RWPE2 (cell line): ENCODE measurements at places on chromosomes 12 and 14.

GRCh38 chr14:62130441-62130840 is 368.2 kb downstream of the SNAPC1 start:
- DNase-seq, result no peak

- no peak for DNase-seq
Observed at GRCh38 chr14:90168425-90169105, 87.8 kb upstream of the PSMC1 start.

DNA sequence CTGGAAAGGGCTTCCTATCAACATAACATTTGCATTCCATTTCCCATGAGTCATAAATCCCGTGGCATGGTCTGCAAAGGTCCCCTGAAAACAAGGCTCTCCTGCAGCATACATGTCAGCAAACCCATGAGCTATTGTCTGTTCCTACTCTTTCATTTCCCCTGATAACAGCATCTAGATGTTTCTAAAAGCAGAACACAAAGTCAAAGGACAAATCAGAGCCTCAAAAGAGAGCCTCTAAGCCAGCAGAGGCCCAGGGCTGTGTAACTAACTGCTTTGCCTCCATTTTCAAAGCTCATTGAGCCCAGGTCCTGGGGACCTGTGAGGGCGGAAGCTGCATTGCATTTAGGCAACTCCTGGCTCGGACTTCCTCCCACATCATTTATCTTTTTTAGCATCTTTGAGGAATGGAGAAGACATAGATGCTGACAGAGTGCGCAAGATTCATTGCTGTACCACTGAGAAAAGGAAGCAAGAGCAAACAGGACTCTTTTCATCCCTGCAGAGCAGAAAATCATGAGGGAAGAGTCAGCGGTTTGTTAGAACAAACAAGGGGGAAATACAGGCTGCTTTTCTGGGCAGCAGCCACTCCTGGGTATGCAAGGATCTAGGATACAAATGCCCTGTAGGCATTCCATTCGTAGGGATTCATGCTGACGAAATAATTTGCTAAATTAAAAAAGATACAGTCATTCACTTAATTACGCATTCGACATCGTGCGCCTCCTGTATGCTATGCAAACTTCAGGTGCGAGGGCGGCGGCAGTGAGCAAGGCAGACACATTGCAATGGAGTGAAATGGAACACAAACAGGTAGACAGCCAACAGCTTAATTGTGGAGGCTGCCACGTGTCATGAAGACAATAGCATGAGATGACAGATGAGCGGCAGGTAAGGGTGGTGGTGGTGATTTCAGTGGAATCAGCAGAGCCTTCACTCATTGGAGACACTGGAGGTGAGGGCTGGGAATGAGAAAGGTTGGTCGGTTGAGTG is 131.0 kb downstream of the TMEM132D start:
- DNase-seq, result no peak

GRCh38 chr14:91021991-91022621 is 38.3 kb downstream of the RPS6KA5 start:
- DNase-seq, result no peak

- no peak for DNase-seq
Observed at GRCh38 chr12:116186482-116187150, 90.9 kb downstream of the MED13L start.

GRCh38 chr12:93366422-93366821 is 11.3 kb upstream of the NUDT4 start:
- no peak for DNase-seq

DNA sequence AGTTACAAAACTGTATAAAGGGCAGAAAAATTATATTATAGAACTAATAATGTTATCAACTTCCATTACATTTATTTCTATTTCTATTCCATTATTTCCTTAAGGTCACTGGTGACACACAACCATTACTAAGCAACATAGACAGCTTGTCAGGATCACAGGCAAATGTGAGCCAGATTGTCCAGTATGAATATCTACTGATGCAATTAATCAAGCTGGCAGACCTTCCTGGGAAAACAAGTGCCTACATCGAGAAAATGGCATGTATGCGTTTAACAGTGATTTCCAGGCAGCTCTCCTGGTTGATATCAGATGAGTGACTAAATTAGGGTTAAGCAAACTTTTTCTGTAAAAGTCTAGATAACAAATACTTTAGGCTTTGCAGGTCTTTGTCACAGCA is 36.9 kb upstream of the TSPAN8 start:
- no peak for DNase-seq

DNA sequence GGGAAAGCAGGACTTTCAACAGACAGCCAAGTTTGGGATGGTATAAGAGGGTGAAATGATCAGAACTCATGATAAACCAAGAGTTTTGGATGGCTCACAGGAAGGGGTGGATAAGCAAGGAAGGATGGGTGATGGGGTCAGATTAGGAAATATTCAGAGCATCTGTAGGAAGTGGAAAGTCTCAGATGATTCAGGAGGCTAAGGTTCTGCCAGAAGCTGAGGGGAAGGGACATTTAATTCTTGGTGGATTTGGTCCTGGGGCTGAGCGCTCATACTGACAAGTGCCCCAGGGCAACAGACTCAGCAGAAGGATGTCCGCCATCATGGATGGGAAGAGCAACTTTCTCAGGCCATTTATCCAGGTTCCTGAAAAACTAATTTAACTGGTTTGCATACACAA is 28.4 kb upstream of the BDKRB2 start:
- DNase-seq, result no peak

DNA sequence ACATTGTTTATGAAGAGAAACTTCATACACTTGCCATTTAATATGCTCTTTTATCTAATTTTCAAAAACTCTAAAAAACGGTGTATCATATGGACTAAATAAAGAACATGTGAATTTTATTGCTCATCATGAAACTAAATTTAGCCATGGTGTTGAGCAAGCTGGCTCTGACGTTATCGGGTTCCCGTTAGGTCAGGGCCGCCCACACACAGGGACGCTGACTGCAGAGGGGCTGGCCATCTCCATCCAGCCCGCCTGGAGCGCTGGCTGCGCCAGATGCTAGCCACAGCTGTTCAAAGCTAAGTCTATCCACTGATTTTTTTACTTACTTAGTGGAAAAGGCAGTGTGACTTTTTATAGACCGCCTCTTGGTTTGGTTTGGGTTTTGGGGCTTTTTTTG is 36.5 kb upstream of the DYNC1H1 start:
- DNase-seq, result no peak

DNA sequence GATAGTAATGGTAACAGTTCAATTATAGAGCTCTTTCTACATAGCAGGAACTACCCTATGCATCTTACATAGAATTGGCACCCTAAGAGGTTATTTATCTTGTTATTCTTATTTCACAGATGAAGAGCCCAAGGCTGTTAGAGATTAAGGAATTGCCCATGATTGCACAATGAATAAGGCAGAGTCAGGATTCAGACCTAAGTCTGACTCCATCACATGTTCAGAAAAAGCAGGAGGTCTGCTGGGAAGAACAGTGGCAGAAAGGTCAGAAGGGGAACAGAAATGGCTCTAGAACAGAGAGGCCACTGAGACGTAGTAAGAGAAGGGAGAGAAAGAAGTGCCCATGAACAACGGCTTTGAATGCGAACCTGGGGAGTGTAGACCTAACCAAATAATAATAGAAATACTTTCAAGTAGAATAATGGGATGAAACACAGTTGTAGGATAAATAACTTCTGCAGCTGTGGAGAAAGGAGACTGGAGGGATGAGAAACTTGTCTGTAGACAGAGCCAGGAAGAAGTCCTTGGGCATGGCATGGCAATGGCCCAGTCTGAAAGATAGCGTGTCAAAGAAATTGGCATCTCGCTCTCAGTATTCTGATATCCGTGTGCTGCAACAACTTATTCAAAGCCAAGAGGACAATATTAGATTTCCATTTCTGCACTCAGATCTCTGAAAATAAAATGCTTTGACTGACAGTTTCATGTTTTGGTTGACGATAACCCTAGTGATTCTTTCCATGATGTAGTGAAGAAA is 17.6 kb downstream of the MYBPC1 start:
- DNase-seq, result no peak

- no peak for DNase-seq
Observed at GRCh38 chr12:125164541-125164940, 99.3 kb downstream of the AACS start.

DNA sequence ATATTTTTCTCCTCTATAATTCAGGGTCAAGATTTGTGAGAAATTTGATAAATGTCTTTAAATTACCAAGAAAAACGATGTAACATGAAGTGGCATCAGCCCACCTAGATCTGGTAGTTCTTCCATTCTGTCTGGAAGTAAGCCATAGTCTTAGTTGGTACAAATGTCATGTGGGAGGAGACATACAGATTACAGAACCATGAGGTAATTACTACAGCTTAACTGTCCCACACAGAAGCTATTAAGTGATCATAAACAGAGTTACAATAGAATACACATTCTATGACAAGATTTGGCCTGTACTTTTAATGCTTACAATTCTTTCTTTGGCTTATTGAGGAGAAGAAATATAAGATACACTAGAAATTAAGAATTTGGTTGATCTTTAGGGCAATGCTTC is 13.7 kb upstream of the SIX1 start:
- DNase-seq, result no peak

DNA sequence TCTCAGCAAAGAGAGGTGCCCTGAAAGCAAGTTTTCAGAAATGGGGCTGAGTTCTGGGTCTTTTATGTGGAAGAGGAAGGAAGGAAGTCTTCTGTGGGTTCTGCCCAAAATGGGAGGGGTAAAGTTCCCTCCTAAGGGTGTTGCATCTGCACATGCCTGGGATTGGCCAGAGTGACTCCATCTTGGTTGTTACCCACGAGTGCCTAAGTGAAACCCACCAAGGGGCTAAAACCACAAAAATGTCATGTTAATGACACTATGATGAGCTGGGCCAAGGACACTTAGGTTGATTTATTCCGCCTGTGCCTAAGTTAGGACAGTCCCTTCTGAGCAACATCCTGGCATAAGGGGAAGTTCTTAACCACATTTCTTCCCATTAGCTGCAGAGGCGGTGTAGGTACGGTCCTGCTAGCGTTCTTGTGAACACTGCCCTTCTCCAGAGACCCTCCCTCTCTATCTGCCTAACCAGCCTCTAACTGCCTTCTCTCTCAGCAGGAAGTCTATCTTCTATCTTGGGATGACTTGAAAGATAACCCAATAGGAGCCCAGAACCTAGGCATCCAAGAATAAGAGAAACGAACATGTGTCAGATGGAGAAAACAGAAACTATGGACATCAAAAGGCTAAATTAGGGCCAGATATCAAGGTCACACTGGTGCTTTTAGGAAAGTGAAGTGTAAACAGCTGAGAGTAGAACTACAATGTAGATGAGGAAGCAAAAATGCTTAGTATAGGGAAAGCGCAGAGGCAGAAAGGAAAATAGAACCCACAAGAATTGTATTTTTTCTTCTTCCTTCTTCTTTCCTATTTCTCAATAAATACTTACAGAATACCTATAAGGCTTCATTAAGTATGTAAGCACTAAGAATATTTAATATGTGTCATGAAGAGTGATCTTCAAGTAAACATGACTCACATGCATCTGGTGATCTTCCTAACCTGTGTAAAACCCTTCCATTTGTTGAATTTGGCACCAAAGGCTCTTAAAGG is 104.2 kb upstream of the AMN1 start:
- DNase-seq, result no peak

- DNase-seq, result no peak
Observed at GRCh38 chr12:68445824-68446223, 113.7 kb upstream of the MDM1 start.

DNA sequence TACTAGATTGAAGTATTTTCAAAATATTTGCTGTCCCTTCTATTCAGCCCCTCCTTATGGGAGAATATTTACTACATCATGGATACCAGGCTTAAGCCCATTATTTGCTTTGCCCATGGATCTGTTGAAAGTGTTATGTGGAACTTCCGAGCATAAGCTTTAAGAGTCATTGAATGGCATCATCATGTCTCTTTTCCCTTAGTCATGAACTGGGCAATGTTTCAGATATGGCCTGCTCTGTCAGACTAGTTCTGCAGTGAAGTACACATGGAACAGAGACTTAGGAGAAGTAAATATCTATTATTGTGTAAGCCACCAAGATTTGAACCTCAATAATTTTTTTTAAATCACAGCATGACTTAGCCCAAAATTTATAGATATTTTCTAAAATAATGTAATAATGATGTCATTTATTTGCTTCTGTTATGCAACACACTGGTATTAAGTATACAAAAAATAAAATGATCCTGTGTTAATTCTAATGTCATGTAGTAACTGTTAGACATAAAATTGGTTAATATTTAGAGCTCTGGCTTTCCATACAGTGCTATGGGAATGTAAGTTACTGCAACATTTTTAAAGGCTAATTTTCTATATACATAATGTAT is 1097.3 kb downstream of the SLC16A7 start:
- no peak for DNase-seq

GRCh38 chr12:3996322-3996721 is 123.1 kb upstream of the PARP11 start:
- DNase-seq, result no peak

DNA sequence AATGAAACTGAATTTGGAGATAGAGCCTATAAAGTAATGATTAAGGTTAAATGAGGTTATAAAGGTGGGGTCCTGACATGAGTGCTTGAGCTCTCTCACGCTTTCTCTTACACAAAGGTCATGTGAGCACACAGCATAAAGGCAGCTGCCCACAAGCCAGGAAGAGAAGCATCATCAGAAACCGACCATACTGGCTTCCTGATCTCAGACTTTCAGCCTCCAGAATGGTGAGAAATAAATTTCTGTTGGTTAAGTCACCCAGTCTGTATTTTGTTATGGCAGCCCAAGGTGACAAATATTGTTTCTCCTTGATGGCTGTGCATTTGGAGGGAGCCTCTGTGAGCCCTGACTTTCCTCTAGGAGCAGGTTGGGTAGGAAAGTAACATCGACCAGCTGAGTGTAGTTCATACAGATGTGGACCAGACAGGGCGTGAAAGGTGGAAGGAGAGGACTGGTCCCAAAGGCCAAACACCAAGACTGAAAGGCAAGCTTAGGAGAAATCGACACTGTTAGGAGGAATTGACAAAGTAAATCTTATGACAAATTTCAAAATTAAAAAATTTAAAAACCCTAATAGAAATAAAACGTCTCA is 97.6 kb upstream of the SLC38A2 start:
- DNase-seq, result no peak

DNA sequence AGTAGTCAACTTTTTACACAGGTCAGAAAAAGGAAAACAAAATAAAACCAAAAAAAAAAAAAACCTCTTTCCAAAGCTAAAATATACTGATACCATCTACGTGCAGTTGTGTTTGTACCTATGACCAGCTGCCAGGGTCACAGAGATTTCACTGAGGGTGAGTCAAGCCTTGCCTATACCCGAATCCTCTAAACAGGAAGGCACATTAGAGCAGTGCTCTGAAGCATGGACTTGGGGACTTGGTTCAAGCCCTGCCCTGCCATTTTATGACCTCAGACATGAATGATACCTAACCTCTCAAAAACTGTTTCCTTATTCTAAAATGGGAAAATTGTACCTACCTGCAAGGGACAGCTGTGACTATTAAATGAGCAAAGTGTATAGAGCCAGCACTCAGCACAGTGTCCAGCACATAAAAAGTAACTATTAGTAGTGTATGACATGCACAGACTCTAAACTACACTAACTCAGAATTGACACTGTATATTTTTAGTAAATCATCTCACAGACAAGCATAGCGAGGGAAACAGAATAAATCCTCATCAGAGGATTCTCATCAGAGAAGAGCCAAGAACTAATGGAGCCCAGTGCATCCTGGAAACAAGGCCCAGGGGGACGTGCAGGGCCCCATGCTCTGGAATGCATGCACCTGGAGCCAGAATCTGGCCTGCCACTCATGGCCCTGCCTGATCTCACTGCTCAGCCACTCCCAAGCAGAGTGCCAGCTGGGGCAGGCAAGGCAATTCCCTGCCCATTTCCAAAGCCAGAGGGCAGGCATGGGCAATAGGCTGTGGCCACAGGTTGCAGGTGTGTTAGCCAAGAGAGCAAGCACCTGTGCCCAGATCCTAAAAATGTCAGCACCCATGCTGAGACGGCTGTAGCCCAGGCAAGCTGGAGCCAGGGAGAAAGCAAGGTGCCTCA is 57.0 kb downstream of the NT5DC3 start:
- DNase-seq, result no peak
